ENCODE measurements at places on chromosomes 5 and 9.

DNA sequence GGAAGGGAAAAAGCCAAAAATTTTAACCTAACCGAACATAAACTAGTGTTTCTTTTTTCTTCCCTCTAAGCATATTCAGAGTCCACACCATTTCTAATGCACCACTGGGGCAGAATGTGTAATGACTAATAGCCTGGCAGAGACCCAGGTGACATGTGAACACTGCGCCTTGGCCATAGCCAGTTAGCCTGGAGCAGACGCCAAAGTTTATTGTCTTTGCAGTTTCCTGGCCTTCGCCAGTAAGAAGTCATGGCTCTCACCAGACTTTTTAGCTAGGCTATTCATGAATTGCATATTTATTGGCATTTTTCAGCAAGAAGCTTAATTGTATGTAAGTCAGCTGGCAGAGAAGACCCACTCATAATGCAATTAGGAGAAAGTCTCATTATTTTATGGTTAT, 182.8 kb upstream of the SLC27A6 start:
- no peak for DNase-seq

DNA sequence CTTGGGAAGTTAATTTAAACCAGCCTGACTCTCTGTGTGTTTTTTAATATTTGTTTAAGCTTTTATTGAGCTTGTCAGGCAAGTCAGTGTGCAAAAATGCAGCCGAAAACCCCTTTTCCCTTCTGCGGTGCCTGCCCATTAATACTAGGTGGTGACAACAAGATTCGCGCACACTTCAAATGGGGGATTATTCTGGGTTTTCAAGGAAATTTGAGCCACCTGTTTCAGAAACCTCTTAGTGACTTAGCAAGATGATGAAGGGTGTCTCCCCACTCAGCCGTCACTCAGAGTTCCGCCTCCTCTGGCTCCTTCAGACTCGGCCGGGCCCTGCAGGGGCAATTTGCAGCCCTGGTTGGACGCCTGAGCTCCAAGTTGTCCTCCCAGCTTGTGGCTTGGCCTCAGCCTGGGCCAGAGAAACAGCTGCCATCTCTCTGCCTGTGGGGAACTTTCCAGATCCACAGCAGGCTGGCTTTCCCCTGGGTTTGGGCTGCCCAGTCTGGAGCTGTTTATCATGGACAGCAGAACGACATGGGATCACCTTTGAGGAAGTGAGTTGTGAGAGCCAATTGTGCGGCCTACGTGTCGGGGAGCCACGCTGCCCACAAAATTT, 75.9 kb downstream of the SPRY4 start:
- DNase-seq: no peak

DNA sequence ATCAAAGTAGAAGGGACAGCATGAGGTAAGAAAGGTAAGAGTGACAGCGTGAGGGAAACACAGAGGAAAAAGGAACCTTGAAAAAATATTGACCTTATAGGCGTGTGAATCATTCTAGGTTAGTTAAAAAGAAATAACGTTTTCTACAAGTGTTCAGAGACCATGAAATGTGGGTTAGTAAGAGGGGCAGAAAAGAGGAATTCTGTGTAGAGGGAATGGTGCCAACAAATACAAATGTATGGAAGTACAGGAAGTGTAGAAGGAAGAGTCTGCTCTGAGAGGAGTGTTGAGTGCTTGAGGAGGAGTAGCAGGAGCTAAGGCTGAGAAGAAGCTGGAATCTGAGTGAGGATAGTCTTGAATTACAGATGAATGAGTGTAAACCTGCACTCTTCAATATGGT, 418.6 kb upstream of the RIOK2 start:
- no peak for DNase-seq

DNA sequence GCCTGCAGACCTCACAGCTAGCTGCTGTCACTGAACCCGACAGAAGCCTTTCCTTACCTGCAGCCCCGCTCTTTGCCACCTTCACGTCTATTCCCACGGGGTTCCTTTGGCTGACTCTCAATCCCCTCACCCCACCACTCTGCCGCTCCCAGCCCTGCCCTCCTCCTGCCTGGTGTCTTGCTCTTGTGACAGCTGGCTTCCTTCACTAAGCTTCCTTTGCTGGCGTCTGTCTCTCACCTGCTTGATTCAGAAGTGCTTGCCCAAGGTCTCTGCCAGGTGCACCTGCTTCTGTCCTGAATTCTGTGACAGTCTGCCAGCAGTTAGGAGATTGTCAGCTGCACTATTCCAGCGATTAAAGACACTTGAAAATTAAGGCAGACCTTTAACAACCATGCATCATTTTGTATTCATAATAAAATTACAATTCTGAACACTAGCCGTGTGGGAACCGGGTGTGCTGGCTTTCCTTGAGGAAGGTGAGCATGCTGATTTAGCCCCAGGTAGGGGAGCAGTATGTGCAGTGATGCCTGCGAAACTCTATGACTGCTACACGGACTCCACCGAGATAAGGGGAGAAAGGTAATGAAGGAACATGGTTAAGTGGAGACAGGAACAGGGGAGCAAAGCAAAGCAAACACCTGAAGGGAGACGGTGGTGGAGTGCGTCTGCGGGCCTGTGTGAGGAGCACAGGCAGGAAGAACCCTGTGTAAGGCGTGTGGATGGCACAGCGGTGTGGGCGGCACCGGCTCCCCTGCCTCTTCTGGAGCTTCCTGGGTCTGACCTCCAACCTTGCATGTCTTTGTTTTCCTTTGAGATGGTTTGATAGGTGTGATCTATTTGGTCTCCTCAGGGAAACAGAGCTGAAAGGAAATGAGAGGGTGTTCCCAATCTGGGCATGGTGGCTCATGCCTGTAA, 80.1 kb upstream of the CACNA1B start:
- no peak for DNase-seq

DNA sequence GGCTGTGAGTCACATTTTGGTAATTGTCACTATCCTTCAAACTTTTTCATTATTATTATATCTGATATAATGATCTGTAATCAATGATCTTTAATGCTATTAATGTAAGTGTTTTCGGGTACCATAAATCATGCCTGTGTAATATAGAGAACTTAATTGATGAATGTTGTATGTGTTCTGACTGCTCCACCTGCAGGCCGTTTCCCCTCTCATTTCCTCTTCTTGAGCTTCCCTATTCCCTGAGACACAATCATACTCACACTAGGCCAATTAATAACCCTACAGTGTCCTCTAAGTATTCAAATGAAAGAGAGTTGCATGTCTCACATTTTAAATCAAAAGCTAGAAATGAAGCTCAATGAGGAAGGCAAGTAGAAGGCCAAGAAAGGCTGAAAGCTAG, 420.9 kb upstream of the SGCD start:
- no peak for DNase-seq

- DNase-seq: no peak
Observed at GRCh38 chr9:115104908-115105307, 13.0 kb downstream of the TNC start.

DNA sequence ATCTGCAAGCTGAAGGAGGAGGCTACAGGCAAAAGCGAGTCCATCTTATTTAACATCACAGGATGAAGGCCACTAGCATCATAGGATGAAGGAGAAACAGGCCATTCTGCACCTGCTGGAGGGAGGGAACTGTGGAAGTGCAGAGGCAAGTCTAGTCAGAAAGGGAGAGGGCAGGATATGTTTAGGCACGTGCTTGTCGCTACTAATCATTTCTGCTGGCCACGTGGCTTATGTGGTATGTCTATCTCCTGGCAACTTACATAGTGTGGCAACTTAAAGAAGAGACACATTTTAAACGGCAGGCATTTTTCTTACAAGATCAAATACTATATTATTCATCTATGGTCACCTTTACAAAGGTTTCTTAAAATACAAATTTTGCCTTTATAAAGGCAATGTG, 74.0 kb downstream of the GNAQ start:
- DNase-seq: no peak

- no peak for DNase-seq
Observed at GRCh38 chr9:69499407-69499806, 172.8 kb downstream of the APBA1 start.

- DNase-seq: no peak
Observed at GRCh38 chr5:65292196-65292595, 189.5 kb downstream of the ADAMTS6 start.

- no peak for DNase-seq
Observed at GRCh38 chr5:75055727-75056144, 3.4 kb upstream of the GCNT4 start.

- no peak for DNase-seq
Observed at GRCh38 chr5:124735169-124735858, 11.1 kb downstream of the ZNF608 start.

GRCh38 chr5:142319560-142320429, 5.0 kb downstream of the SPRY4 start:
- DNase-seq: no peak

- no peak for DNase-seq
Observed at GRCh38 chr5:131406975-131407638, 143.3 kb downstream of the CDC42SE2 start.

DNA sequence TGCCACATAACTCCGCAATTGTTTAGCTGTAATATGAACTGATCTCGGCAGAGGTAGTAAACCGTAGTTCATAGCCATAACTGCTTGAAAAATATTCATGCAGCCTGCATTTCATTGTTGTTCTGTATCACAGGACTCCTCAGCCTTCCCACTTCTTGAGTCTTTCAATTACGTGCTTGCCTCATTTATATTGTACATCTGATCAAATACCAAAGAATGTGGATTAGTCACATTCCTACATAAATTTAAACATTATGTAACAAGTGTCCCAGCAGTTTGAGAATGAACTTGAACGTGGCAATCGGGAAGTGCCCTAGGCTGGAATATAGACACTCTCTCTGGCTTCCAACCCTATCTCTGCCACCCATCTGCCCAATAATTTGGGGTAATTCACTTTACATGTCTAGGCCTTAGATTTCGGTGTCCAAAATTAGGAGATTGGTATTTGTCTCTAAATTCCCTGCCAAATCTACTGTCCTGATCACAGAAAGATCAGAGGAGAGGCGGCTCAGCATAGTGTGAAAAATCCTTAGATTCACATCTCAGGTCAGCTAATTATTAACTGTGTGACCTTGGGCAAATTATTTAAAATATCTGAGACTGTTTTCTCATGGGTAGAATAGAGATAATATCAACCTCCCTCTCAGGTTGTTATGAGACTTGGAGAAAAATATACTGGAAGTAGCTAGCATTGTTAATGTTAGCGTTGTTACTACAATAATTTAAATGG, 215.1 kb upstream of the RFX3 start:
- DNase-seq: no peak

GRCh38 chr5:44099643-44100042, 289.6 kb downstream of the FGF10 start:
- DNase-seq: no peak

GRCh38 chr5:35908814-35909213, 29.6 kb downstream of the CAPSL start:
- no peak for DNase-seq

GRCh38 chr5:34944044-34944443, 14.7 kb downstream of the DNAJC21 start:
- DNase-seq: no peak

GRCh38 chr9:69623276-69623675, 48.9 kb downstream of the APBA1 start:
- DNase-seq: no peak

- peak; percentile 58 for DNase-seq
Observed at GRCh38 chr5:40681363-40682153, 1.8 kb downstream of the PTGER4 start.

DNA sequence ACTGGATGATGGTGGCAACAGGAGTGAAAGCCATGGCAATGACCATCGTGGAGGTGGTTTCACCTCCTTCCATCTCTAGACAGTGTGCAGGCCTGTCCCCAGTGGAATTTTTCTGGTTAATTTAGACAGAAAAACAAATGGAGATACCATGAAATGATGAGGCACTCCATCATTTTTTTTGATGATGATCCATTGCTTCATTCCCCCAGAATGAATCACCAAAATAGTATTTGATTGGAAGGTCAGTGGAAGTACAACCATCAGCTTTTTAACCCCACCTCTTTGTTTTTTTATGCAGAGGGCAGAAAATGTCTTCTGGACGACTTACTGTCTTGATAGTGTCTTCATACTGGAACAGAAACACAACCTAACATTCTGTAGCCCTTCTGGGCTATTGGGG, 42.6 kb upstream of the ADRA1B start:
- DNase-seq: no peak

GRCh38 chr5:14781106-14781505, 90.5 kb downstream of the ANKH start:
- no peak for DNase-seq

DNA sequence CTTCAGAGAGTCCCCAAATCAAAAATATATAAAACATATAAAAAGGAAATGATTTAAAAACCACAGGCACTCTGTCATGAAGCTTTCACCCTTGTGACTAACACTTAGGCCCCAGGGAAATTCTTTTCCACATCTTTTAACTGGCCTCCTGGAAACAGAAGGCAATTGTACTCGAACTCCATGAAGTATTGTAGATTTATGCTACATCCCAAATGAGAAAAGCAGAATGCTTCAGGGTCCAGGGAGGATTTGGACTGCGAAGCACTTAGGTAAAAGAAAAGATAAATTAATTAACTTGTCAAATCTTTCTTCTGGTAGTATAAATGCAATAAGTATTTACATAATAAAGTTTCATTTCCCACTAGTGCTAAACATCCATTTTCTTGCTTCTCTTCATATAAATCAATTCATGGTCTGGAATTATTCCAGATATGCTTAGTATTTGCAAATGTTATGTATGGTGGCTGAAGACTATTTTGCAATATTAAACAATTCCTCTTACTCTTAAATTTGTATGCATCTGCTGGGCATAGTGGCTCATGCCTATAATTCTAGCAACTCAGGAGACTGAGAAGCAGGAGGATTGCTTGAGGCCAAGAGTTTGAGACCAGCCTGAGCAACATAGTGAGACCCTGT, 64.9 kb upstream of the ELL2 start:
- DNase-seq: no peak

DNA sequence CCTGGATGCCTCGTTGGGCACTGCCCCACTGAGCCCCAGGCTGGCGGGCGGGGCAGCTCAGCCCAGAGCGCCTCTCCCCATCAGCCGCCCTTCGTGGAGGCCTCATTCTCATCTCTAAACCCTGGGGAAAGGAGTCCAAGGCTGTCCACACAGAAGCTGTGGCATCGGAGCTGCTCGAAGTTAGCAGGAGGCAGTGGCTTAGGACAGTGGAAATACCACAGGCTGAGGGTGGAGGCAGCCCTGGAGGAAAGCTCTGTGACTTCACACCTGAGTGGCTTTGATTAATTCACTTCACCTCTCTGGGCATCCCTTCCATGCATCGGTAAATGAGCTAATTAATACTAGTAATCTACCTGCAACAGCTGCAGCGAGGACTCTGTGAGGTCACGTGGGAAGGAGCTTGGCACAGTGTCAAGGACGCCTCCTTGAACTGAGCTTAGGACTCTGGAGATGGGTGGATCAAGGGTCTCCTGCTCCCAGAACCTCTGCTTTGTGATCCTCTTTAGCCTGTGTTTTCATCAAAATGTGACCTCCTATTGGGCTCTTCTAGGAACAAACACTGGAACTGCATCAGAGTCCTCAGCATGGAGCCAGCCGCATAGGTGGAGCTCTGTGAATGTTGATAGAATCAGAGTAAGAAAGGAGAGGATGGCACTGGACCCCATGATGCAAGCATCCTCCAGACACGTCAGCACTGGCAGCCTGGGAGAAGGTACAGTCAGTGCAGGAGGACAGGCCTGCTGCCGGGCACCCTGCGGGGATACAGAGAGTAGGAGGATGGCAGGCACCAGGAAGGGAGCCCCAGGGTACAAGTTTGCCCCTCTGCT, 842 bp upstream of the ANGPTL2 start:
- no peak for DNase-seq

Measured in memory B cell (primary cell).